Left cardiac atrium (tissue), 4 donors: ENCODE measurements at places on chromosomes 2 and 18.

DNA sequence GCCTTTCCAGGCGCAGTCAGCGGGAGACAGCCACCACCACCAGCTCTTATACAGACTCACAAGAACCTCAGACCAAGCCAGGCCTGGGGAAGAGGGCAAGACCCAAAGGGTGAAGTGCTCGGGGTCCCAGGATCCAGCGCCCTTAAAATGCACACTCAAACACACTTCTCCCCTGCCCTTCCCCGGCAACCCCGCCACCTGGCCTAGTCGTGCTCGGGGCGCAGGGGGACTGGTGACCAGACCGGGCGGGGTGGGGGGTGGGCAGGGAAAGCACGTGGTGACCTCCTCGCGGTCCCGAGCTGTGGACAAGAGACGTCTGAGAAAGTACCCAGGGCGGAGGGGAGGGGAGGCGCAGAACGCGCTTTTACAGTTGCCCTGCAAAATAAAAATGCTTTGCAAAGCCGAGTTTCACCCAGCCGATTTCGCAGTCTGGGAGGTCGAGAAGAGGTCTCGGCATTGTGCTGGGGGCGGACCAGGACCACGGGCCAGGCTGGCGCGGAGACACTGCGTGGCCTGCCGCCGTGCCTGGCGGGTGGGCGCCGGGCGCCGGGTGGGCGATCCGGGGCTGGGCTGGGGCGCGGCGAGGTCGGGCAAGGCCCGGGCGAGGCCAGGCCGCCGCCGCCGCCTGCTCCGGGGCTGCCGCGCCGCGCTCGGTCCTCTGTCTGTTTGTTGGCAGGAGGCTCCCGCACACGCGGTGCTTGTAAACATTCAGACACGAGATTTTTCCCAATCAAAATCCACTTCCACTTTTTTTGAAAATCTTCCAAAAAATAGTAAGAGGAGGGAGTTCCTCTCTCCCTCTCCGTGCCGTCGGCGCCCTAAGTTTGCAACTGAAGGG is 2.0 kb downstream of the BCL11A start:
- DNase-seq, result no peak

- no peak for DNase-seq
These were observed 16.2 kb upstream of the BBS5 start for GRCh38 chr2:169462896-169463695.

DNA sequence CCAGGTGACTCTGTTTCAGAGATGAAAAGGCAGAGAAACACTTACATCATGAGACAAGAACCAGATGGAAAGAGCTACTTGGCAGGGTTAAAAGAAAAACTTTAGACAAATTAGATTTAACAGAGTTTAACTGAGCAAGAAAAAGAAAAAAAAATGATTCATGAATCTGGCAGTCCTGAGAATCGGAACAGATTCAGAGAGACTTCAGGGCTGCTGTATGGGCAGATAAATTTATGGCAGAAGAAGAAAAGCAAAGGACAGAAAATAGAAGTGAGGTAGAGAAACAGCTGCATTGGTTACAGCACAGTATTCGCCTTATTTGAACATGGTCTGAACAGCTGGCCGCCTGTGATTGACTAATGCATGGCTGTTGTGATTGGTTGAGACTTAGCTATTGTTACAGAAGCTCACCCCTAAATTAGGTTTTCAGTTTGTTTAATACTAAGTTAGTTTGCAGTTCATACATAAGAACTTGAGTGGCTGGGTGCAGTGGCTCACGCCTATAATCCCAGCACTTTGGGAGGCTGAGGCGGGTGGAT is 43.0 kb upstream of the RHOB start:
- DNase-seq, result no peak

DNA sequence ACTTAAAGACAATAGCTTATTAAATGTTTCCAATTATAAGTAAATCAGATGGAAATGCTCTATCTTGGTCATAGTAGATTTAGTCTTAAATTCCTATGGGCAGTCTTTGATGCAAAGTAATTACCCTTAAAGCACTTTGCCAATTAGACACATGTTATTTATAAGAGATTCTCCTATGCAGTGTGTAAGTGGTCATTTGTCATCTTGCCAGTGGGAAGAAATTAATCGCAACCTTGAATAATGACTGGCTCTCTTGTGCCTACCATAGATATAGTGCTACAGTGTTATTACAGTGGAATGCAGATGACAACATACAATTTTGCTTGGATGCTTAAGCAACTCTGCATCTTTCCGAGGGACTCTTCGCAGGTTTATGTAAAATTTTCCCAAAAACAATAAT is 311.0 kb upstream of the THUMPD2 start:
- no peak for DNase-seq
